Psoas muscle (tissue), 8 donors: ENCODE measurements at places on chromosomes 6 and 20. TPM values are rescaled to one million over a fixed set of nuclear protein-coding genes. Genes with fewer than 3 reads are reported as not detected.

- DNase-seq: peak; percentile 69
These were observed 815 bp upstream of the ITPR3 start for GRCh38 chr6:33620158-33620855.

DNA sequence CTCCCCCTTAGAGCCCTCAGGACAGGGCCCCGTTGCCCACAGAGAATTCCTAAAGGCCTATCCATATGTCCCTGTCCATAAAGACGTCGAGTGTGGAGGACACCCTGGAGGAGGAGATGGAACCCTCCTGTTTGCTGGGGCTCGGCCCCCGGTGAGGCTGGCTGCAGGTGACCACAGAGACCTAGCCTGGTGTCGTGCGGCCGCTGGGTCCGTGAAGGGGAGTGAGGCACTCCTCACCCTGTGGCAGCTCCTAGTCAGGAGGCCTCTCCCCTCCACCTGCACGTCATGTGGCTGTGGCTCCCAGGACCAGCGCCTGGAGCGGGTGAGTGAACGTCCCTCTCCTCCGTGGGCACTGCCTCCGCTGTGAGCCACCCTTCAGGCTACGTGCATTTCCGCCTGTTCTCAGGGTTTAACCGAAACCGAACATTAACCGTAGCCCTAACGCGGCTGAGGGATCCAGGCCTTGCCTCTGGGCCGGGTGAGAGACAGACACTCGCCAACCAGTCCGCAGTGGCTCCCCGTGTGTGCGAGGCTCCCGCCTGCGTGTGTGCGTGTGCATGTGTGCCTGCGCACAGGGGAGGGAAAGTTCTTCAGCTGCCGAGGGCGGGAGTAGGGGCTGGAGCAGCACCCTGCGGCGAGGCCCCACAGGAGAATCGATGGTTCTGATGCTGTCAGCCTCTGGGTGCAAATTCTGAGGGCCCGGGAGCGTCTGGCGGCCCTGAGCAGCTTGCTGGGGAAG is 5.9 kb upstream of the TCEA2 start:
- DNase-seq: no peak

DNA sequence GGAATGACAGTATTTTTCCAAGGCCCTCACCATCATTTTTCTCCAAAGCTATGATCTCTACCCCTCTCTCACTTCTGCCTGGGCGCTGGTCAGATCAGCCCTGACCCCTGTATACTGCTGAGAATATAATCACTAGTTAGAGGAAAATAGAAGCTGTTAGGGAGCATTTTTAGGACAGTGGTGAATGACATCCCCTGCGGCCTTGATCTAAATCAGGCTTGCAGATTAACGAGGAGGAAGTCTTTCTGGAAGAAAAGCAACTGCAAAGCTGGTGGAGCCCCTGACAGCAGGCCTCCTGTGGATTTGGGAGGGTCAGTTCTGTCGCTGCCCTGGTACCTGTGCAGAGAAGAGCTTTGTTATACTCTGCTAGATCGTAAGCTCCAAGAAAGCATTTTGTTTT is 107.9 kb downstream of the RPP40 start:
- no peak for DNase-seq

The SIRPA gene
- 30.1 TPM for total RNA-seq

The MSH5 gene
- total RNA-seq: 1.8 TPM

The MAP7 gene
- total RNA-seq: 0.46 TPM

- no peak for DNase-seq
These were observed 880.4 kb upstream of the MAN1A1 start for GRCh38 chr6:120230008-120230407.

- DNase-seq: no peak
These were observed 463.0 kb downstream of the PRKN start for GRCh38 chr6:162264581-162264980.

The VSTM2L gene
- total RNA-seq: 0.84 TPM

DNA sequence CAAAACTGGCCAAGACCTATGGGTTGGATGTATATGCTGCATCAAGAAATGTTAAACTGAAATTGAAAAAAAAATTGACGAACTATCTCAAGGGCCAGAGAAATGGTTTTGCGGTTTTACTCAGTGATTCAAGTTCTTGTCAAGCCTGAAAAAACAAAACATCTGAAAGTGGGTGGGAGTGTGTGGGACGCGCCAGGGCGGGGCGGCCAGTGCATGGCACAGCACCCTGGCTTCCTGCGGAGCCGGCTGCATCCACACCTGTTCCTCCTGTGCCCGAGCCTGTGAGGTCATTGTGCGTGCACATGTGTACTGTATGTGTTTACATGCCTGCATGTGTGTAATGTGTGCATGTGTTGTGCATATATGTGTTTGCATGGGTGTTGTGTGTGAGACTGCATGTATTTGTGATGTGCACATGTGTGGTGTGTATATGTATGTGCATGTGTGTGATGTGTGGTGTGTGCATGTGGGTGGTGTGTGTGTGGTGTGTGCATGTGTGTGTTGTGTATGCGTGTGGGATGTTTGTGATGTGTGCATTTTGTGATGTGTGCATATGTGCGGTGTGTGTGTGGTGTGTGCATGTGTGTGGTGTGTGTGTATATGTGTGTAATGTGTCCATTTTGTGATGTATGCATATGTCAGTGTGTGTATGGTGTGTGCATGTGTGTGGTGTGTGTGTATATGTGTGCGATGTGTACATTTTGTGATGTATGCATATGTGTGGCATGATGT is 59.8 kb downstream of the CDH4 start:
- DNase-seq: no peak

DNA sequence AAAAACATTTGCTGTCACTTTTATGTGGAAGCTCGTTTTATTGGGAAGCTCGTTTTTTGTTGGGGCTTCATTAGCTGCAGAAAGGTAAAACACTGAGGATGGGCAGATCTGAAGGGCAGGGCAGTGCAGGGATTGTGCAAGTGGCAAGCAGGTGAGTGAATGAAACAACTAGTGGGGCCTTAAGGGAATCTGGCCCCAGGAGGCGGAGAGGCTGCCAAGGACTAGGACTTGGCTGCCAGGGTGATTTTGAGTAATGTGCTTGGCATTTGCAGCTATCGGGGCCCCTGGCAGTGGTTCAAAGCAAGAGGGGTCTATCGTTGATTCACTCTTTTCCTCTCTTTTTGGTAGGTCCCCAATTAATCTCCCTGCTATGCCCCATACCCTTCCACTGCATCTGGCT is 11.5 kb downstream of the IL22RA2 start:
- no peak for DNase-seq

The TRERF1 gene
- total RNA-seq: 0.63 TPM

The CLPSL2 gene
- not detected for total RNA-seq

DNA sequence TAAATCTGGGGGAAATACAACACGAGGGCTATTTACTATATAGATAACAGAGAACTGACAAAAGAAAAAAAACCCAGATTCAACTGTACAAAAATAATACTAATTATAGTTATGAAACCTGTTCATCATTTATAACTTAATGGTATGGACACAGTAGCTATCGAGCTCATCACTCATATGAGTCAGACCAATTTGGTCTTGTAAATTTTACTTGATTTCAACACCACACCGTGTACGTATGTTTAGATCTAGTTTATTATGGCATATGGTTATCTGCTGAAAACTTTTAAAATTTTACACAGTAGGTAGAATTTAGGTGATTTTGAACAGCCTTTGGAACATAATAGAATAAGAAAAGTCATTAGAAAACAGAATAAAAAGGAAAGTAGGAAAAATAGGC is 5.5 kb downstream of the MYLK4 start:
- no peak for DNase-seq

The NRSN2 gene
- 3.0 TPM for total RNA-seq

DNA sequence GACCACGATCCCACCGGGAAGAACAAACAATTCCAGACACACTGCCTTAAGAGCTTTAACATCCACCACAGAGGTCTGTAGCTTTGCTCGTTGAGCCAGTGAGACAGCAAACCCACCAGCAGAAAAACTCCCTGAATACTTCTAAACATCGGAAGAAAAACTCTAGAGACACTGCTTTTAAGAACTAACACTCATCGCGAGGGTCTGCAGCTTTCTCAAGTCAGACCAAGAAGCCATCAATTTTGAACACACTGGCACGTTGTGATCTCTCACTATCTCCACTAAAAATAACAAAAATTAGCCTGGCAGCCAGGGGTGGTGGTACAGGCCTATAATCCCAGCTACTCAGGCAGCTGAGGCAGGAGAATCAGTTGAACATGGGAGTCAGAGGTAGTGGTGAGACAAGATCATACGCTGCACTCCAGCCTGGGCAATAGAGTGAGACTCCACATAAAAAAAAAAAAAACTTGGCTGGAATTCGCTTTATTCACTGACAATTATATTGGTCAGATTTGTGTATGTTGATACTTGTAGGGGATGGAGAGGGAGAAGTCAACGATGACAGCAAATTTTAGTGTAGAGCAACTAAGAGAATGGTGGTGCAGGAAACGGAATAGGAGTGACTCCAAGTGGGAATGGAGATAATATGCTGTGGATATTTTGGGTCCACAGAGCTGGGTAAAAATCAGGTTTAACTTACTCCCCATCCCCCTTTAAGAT is 860 bp upstream of the TMEM14C start:
- DNase-seq: no peak

The HLA-DRB1 gene
- 16.9 TPM for total RNA-seq

DNA sequence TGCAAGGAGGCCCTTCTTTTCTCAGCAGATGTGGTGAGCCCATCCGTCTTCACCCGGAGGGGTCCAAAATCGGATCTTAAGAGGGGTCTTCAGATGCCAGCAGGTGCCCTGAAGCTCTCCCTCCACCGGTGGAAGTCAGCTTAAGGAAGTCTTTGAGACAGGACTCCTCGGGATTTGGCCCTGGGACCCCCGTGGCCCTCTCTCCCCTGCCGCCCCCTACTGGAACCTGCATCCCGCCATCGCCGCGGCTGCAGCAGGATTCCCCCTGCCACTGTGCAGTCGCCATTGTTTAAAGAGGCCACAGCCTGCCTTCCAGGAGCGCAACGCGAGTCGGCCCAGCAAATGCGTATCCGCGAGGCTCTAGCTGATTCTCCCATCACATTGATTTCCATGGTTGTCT is 292.5 kb upstream of the ZNF337 start:
- DNase-seq: no peak

The TSPO2 gene
- not detected for total RNA-seq

DNA sequence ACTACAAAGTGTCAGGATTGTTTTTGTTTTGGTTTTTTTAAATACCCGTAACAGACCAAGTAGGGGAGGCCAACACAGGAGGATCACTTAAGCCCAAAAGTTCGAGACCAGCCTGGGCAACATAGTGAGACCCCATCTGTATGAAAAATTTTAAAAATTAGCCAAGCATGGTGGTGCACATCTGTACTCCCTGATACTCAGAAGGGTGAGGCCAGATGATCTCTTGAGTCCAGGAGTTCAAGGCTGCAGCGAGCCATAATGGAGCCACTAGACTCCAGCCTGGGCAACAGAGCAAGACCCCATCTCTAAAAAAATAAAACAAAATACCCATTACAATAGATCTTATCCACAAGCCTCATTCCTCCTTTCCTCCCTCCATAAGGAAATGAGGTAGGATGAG is 28.7 kb upstream of the TM9SF4 start:
- DNase-seq: no peak

DNA sequence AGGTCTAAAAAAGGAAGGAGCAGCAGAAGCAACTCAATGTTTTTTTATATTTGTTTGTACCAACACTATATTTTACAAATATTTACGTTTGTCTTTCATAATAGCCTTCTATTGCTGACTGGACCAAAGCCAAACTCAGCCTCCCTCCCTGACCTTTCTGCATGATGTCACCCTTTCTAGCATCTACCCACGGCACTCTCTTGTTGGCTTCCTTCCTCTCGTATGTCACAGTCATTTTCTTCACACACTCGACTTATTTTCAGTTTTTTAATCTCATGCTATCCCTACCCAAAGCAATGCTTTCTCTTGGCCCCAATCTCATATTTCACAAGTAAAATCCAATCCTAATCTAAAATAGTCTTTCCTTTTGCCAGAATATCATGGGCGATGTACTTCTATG is 16.3 kb upstream of the FAM8A1 start:
- no peak for DNase-seq

The GPR6 gene
- total RNA-seq: not detected

DNA sequence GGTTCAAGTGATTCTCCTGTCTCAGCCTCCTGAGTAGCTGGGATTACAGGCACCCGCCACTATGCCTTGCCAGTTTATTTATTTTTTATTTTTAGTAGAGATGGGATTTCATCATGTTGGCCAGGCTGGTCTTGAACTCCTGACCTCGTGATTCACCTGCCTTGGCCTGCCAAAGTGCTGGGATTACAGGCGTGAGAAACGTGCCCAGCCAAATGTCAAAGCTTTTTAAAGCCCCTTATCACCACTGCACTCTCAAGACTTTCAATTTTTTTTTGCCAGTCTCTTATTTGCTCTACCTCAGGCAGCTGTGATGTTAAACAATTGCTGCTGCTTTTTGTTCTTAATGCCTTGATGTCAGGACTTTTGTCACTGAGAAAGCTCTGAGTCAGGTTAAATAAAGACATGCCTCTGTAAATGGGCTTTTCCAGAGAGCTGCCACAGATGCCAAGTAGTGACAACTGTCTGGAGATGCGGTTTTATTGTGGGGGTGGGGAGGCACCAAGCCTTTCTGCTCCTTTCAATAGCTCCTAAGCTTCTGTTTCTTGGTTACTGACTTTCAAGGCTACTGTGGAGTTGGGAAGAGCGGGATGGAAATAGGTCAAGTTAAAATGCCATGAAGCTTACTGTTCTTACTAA is 29.2 kb downstream of the RSPH3 start:
- no peak for DNase-seq

The PGC gene
- not detected for total RNA-seq

The BPIFB4 gene
- total RNA-seq: not detected

DNA sequence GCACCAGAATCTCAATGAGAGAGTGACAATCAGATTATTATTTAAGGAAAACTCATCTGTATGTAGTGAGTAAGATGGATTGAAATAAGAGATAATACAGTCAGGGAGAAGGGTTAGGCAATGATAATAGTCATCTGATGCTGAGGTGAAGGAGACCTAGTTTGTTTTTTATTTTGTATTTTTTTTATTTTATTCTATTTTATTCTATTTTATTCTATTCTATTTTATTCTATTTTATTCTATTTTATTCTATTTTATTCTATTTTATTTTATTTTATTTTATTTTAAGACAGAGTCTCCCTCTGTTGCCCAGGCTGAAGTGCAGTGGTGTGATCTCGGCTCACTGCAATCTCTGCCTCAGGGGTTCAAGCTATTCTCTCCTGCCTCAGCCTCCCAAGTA is 72.7 kb upstream of the RCAN2 start:
- no peak for DNase-seq

The LY6G6C gene
- not detected for total RNA-seq

The CASS4 gene
- total RNA-seq: 0.34 TPM

- DNase-seq: no peak
These were observed 1.6 kb downstream of the FOXP4 start for GRCh38 chr6:41547799-41548097.
